Stimulated activated CD4-positive, alpha-beta T cell treated with anti-CD3 and anti-CD28 coated beads, Interleukin-15, amount 100 ng/mL, for 24 hours (primary cell): ENCODE measurements at places on chromosomes 2 and 18.

DNA sequence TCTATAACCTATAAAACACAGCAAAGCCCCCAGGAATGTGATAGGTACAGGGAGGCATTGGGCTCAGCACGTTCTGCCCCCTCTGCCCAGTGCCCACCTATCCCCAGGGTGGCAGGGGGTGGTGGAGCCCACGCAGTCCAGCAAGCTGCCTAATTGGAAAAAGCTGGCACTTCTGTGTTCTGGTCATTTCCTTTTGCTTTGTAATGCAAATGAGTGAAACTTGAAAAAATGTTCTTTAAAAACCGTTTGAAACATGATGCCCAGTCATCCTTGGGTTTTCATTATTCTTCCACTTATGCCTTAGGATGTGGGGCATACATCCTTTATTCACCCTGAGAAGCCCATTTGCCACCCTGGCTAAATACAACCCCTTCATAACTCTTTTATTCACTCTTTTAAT is 89.9 kb upstream of the LTBP1 start:
- no peak for DNase-seq

- peak; percentile 59 for DNase-seq
These were observed 73.9 kb downstream of the ARL4C start for GRCh38 chr2:234422981-234423431.

DNA sequence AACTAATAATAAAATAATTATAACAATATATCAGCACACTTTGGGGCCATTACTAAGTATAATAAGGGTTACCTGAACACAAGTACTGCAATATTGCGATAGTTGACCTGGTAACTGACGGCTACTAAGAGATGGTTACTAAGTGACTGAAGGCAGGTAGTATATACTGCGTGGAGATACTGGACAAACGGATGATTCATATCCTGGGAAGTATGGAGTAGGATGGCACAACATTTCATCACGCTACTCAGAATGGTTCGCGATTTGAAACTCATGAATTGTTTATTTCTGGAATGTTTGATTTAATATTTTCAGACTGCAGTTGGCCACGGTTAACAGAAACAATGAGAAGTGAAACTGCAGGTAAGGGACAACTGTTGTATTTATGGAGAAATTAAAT is 39.5 kb upstream of the FLACC1 start:
- no peak for DNase-seq

- no peak for DNase-seq
These were observed 32.1 kb downstream of the GDF7 start for GRCh38 chr2:20698916-20699613.

DNA sequence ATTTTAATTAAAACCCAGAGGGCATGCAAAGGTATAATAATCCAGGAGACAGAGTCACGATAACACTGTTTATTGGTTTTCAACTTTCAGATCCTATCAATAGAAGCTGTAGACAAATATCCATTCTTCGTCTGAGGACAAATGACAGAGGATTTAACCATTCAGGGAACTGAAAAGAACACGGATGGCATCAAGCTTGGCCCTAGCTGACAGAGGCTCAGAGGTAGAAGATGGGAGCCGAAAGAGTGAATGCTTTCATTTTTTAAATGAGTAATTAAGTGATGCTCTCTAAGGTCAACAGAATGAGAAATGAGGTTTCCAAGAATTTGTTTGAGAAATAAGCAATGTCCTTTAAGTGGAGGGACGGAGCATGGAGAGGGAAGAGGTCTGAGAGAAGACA is 62.1 kb downstream of the BCL2 start:
- DNase-seq = no peak

- peak; percentile 38 for DNase-seq
These were observed 14.9 kb downstream of the LPIN2 start for GRCh38 chr18:2997846-2998564.

GRCh38 chr2:239694487-239694886 is 293.7 kb upstream of the HDAC4 start:
- DNase-seq = no peak

GRCh38 chr2:236574000-236574399 is 4.4 kb downstream of the ACKR3 start:
- DNase-seq = no peak

DNA sequence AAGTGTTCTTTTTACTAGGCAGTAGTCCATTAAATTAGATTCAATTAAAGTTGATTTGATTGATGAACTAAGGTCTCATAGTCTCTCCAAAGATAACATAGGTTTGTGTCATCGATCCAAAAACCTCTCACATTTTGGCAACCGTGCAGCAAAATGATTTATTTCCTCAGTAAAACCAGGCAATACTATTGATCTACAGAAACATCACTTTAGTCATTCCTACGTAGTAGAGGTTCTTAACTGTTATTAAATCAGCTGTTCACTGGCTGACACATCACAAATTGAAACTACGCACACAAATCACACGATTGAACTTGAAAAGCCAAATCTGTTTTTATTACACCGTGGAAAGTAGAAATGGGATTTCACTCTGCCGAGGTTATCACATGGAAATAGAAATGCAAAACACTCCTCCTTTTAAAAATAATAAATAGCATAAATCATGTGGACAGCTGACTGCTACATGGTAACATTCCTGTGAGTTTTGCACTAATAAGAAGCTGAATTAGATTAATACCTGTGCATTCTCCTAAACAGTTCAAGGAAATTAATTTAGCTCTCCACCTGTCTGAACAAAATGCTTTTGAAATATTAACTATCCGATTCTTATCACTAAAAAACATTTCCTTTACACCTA is 262.5 kb downstream of the CDH20 start:
- no peak for DNase-seq

DNA sequence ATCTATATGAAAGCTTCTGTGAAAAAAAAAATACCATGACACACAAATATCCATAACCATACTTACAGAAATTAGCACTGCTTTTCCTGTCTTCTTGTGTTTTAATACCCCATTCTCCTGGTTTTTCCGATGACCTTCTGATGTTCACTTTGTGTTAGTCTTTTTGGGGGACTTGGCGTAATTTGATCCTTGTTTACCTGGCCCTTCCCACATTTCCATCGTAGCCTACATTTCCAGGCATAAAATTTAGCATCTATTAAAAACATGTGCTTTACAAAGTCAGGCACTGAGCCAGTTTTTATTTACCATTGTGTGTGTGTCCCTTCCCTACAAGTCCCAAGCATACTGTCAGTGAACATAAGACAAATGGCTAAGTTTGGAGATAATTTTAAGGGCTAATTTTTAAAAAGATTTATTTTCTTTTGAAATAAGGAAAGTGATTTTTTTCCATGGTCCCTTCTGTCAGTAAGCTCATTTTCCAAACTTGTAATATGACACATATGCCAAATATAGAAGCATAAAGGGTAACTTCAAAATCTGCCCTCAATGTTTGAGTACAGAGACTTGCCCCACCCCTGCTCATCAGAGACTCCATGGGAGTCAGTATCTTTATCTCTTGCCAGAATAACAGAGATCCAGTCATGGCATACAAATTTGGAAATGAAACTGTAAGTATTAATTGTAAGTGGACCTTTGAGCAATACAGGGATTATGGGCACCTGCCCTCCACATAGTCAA is 27.3 kb downstream of the SESTD1 start:
- DNase-seq = no peak

- DNase-seq = no peak
These were observed 63.2 kb downstream of the TTC32 start for GRCh38 chr2:19838616-19839015.

- no peak for DNase-seq
These were observed 91.3 kb upstream of the ZFP36L2 start for GRCh38 chr2:43317680-43318079.

- no peak for DNase-seq
These were observed 224.1 kb downstream of the SH3RF3 start for GRCh38 chr2:109352898-109353689.
